T-helper 1 cell (primary cell): ENCODE measurements at places on chromosomes 11 and 22.

- no peak for DNase-seq
Observed at GRCh38 chr11:30650266-30650665, 64.1 kb upstream of the MPPED2 start.

GRCh38 chr11:7632211-7632610 lies 41.1 kb downstream of the CYB5R2 start:
- DNase-seq = no peak

DNA sequence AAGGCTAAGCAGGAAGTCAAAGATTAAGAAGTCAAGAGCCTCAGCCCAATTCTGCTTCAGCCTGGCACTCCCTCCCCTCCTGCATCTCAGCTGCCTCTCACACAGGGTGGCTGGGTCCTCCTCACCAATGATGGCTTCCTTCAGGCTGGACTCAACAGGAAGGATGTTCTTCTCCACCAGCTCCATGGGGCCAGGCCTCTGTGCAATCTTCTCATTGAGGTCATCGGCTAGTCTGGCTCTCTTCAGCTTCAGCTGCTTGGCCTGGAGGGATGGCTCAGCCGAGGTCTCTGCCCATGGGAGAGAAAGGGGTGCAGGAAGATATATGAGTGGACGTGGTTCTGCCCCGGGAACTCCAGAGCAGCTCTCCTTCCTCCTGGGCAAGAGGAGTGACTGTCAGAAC lies 59.1 kb downstream of the SGSM3 start:
- DNase-seq = no peak

DNA sequence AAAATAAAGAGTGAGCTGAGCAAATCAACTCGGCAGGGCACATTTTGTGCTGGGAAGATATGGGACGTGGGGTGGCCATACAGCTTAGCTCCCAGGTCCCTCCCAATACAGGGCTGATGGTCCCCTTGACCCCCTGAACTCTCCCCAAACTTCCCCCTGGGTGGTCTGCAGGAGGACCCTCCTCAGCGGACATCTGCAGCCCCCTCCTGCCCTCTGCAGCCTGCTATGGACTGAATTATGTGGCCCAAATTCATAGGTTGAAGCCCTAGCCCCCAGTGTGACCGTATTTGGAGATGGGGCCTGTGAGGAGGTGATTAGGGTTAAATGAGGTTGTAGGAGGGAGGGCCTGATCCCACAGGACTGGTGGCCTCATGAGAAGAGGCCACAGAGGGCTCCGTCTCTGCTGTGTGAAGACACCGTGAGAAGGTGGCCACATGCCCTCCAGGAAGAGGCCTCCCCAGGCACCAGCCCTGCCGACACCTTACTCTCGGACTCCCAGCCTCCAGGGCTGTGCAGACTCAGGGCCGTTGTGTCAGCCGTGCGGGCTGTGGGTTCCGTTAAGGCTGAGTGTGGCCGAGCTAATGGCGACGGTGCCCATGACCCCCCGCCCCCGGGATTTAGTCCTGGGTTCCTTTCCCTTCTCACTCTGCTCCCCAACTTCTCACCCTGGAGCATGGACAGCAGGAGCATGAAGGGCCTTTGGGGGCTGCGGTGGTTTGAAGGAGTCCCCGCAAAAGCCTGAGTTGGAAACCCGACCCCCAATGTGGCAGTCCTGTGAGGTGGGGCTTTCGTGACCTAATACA lies 1042.8 kb downstream of the BRD1 start:
- no peak for DNase-seq

- no peak for DNase-seq
Observed at GRCh38 chr11:76455331-76455730, 10.5 kb downstream of the EMSY start.

DNA sequence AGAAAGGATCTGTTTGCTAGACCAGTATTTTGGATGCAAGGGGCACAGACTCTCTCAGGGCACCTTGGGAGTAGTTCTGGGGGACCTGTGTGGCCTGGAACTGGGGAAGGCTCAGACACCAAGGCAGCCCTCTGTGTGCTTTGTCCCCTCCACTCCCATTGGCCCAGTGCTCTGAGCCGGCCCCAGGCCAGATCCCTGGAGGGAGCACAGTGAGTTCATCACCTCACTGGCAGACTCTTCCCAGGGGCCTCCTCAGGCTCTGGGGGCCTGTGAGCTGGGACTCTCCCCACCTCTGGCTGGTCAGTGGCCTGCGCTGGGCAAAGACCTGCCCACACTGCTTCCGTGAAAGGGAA lies 51.7 kb downstream of the CHRDL2 start:
- DNase-seq = no peak

- no peak for DNase-seq
Observed at GRCh38 chr11:69637941-69638871, 2.8 kb upstream of the CCND1 start.

DNA sequence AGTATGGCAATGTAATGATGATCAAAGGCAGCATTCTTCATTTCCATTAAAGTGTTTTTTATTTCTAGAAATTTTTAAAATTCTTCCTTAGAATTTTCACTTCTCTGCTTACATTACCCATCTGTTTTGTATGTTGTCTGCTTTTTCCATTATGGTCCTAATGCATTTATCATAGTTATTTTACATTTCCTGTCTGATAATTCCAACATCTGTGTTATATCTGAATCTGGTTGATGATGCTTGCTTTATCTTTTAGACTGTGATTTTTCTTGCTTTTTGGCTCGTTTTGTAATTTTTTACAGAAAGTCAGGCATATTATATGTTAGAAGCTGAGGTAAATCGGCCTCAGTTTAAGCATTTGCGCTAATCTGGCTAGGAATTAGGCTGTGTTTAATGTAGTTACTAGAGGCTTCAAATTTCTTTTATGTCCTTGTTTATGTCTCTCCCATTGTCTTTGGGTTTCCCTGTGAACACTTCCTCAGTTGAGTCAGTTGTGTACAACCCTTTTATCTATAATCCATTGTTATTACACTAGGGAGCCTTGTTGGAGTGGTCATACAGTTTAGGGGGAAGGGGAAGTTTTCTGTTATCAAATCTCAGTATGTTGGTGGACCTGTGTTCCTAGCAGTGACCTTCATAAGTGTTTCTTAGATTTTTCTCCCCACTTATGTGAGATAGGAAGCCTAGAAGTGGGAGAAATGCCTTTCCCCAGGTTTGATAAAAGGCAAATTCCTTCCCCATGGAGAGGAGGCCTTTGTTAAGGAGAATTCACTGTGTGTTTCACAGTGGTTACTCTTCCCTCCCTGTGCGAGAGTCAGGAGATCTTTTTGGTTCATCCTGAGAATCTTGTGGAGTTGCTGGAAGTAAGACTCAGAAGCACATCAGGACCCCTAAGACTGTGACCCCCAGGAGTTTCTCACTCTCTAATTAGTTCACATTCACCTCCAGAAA lies 437.5 kb downstream of the INSC start:
- DNase-seq = no peak

DNA sequence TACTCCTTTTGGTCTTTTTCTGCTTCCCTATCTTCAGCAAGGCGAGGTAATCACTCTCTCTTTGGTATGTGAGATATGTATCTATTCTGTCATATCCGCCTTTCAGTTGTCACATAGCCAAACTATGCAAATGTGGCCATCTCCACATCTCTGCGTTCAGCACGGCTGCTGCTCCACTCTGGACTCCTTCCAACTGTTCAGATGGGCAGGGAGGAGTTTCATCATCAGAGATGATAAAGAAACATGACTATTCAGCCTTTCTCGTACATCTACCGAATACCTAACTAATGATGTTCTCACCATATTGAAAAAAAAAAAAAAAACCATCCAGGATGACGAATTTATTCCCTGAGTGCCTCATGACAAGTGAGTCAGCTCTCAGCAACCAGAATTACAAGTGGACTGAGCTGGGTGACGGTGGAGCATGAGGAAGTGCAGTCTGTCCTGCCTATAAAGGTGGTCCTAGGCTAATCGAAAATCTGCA lies 899.6 kb downstream of the OPCML start:
- no peak for DNase-seq

GRCh38 chr22:44286646-44287045 lies 26.1 kb downstream of the SHISAL1 start:
- no peak for DNase-seq

DNA sequence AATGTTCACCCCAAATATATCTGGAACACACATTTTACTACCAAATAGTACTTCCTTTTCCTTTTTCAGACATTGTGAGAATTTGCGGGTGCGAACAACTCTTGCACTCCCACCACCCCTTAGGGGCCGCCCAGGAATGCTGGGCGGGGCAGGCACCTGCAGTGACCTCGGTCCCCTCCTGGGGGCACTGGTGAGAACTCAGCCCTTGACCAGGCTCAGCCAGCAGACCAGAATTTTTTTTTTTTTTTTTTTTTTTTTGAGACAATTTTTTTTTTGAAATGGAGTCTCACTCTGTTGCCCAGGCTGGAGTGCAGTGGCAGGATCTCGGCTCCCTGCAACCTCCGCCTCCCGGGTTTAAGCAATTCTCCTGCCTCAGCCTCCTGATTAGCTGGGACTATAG lies 75.8 kb downstream of the ARHGAP8 start:
- no peak for DNase-seq

- DNase-seq = no peak
Observed at GRCh38 chr11:102216433-102217075, 100.7 kb upstream of the BIRC3 start.

GRCh38 chr11:60116996-60117790 lies 28.7 kb downstream of the MS4A2 start:
- no peak for DNase-seq

GRCh38 chr11:61141601-61142028 lies 19.6 kb downstream of the VPS37C start:
- DNase-seq = no peak

- peak; percentile 73 for DNase-seq
Observed at GRCh38 chr11:67504950-67505581, at the start of gene PITPNM1. Gene PITPNM1 (minus strand): TSS chr11:67505363. CDS start chr11:67504180, 1,183 bp downstream.

DNA sequence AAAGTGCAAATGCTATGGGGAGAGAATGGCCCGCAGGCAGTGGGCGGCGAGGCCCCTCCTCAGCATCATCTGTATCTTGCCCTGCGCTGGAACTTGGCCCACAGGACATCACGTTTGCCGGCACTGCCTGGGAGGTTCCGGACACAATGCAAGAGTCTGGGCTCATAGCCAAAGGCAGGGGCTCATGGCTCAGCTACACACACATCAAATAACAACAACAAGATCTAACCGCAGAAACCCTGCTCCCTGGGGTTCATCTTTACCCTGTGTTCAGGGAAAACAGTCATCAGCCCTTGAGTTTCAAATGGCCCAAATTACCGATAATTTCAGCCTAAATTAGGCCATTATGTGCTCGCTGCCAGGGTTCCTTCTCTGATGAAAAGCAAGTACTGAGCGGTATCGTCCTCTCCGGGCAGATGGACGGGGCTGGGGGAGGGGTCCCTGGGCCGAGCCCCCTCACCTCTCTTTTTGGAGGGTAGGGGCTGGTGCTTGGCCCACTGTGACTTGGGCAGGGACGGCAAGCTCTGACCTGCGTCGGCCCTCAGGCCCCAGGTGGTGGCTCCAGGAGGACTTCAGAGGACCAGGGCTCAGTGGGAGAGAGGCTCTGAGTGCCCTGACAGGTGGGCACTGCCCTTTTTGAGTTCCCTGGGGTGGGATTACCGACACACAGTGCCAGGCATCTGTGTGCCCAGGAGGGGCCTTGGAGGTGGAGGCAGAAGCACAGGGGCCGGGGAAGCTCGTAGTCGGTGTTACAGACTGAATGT lies 25.0 kb upstream of the GAL start:
- no peak for DNase-seq

DNA sequence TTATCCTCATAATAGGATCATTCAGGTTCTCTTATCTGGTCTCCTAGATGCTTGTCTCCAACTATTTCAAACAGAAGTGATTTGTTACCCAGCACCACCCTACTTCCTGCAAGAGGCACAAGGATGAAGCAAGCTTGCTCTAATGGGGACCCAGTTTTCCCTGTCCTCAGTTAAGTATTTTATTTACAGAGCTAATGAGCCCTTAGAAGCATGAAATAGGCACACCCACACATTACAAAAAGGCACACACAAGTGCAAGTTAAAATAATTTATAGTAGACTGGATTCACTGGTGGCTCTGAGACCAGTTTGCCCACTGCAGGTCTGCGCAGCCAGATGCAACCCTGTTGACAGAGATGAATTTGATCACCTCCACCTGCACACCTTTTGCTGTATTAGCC lies 167.5 kb downstream of the KIRREL3 start:
- no peak for DNase-seq

DNA sequence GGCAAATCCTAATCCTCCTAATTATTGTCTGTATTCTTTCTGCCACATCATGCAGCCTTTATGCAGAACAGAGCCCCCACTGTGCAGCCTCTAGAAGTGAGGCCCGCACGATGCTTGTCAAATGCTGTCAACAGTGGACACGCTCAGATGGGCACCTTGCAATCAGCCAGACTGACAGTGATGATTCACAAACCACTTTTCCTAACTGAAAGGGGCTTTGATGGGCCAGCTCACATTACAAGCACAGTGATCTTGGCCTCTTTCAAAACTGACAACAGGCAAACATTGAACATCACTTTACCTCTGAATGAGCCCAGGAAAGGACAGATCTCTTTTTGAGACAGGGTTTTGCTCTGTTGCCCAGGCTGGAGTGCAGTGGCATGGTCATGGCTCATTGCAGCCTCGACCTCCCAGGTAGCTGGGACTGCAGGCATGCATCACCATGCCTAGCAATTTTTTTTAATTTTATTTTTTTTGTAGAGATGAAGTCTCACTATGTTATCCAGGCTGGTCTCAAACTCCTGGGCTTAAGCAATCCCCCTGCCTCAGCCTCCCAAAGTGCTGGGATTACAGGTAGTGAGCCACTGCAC lies 18.0 kb upstream of the E2F8 start:
- DNase-seq = no peak

- no peak for DNase-seq
Observed at GRCh38 chr22:23233752-23234408, 53.6 kb downstream of the BCR start.

- no peak for DNase-seq
Observed at GRCh38 chr11:86403458-86403857, 28.8 kb downstream of the CCDC81 start.

GRCh38 chr11:27174021-27174420 lies 133.4 kb downstream of the BBOX1 start:
- no peak for DNase-seq

- DNase-seq = no peak
Observed at GRCh38 chr11:3073029-3073435, 15.8 kb upstream of the CARS1 start.

DNA sequence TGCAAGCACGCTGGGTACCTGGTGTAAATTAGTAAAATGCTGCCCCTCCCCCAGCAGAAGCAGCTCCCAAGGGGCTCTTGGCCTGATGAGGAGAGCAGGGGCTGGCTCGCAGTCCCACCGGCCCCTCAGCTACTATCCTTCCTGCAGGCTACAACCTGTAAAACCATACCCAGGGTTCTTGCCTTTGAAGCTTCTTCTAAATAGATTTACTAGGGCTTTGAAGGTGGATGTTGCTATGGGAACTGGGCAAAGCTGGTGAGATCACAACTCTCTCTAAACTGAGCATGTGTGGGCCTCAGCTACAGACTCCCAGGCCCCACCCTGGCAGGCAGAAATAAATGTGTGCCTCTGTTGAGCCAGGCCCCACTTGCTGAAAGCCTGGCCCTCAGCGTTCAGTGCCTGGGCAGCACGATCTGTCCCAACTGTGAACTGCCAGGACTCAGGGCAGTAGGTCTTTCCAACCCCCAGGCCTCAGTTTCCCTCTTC lies 18.5 kb downstream of the CD5 start:
- DNase-seq = no peak

- peak; percentile 42 for DNase-seq
Observed at GRCh38 chr22:46587061-46587460, 33.1 kb upstream of the GRAMD4 start.

GRCh38 chr22:21959274-21960074 lies 6.8 kb upstream of the PPM1F start:
- DNase-seq = no peak
